ENCODE measurements at places on chromosomes 2 and 18.

- DNase-seq: no peak
Measured at GRCh38 chr2:69291721-69292120, 95.3 kb downstream of the GFPT1 start.

DNA sequence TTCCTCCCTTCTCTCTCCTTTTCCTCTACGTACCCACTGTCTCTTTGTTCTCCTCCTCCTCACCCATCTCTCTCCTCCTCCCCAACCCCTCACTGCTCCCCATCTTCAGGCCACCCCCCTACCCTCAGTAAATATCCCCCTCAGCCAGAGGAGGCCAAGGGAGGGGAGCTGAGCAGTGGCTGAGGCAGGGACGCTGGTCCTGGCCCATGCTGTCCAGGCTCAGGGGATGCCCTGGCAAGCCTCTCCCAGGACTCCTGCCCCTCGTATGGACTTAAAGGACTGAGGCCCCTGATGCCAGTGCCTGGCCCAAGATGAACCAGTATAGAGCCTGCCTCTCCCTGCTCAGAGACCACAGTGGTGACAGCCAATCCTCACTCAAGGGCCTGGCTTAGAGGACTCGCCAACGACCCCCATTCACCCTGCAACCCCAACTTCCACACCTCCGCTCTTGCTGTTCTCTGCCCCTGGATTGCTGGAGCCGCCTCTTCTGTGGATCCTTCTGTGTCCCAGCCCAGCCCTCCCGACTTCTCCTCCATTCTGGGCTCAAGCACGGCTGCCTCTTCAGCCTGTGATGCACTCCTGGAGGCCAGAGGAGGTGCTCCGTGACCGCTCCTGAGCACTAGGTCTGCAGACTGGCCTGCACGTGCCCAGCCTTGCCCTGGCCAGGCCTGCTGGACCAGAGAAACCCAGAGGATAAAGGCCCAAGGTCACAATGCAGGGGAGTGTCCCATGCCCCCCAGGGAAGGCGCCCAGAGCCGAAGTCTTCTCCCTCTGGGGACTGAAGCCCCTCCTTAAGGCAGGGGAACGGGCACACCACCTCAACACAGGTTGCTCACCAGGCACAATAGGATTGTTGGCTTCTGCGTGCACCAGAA lies 9.5 kb upstream of the DUSP2 start:
- no peak for DNase-seq

DNA sequence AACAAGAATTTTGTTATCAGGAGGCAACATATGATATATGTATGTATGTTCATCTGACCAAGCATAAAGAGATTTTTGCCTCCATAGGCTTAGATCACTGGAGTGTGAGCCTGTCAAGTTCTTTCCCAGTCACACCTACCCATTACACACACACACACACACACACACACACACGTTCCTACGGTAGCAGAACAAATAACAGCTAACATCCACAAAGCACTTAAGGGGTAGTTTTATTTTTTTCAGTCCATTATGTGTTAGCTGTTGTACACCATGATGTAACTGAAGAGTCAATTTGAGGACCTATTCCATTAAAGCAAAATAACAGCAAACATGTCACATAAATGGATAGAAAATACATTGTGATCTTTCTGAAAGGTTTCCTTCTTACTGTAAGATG lies 39.5 kb downstream of the UGP2 start:
- no peak for DNase-seq

DNA sequence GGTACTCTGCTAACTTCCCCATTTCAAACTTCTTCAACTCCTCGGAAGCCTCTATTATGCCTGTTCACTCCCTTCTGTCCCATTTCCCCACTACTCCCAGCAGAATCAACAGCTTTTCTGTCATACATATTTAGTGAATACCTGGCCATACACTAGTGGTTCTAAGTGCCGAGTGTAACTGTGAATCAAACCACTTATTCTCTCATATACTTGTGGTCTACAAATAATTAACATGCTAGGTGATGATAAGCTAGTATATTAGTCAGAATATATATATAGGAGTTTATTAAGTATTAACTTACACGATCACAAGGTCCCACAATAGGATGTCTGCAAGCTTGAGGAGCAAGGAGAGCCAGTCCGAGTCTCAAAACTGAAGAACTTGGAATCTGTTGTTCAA lies 150.7 kb downstream of the CCDC102B start:
- DNase-seq: no peak

DNA sequence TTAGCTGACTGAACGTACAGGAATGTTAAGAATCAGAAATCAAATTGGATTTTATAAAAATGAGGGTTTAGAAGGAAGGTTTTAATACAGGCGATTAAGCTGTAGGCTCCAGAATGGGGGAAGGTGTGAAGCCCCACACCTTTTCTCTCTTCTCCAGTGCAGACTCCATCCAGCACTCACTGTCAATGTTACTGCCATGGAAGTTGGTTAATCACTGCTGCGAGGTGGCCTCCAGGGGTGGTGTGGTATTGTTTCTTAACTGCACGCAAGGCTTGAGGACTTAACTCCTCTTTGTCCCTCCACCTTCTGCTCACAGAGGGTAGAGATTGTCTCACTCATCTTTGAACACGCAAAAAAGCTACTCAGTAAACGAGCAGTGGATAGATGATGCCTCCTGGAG lies 26.9 kb upstream of the YWHAQ start:
- DNase-seq: no peak

- no peak for DNase-seq
Measured at GRCh38 chr2:173394091-173394974, 39.7 kb downstream of the CDCA7 start.

DNA sequence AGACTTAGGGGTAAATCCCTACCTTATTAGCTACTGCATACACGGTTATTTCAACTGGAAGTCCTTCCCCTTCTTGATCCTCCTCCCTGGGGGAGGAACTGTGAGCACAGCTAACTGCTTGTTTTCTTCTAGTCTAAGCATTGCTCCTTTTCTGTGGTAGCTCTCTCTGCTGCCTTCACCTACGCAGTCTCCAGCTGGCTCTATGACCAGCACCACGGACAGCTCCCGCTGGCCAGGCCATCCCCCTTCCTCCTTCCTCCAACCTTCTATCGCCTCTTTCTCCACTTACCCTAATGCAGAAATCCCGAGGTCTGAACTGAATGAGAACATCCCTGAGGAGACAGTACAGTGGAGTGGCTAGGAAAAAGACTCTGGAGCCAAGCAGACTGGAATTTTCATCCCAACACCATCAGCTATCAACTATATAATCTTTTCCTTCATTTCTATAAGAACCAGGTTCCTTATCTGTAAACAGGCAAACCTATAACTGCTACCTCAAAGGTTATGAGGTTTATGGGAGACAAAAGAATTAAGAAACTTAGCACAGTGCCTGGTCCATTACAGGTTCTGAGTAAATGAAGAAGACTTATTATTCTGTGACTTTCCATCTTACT lies 4.7 kb upstream of the CFAP65 start:
- DNase-seq: no peak

DNA sequence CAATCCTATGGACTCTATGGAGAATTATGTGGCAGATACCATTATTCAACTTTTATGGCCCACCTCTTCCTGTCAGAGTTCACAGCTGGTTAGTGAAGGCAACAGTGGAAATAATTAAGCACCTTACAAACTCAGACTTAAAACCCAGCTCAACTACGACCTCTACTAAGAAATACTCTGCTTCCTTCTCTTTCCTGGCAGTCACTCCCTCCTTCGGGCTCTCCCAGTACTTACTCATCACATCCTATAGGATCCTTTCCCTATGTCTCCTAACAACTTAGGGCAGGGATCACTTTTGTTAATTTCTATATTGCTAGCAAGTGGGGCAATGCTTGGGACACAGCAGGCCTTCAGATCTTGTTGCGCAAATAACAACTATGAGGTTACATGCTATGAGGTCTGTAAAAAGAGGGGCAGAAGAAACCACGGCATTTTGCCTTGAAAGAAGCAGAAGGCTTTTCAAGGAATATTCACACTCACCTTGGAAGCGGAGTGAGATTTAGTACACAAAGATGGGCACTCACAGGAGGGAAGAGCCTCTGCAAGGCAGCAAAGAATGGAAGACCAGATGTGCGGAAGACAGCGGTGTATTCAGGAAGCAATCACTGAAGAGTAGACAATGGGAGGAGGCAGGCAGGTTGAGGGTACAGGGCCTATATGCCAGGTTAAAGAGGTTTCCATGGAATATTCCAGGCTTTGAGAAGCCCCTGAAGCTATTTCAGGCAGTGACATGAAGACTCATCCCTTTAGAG lies 2.1 kb downstream of the STK39 start:
- no peak for DNase-seq

- DNase-seq: no peak
Measured at GRCh38 chr2:232385660-232386489, 7.3 kb downstream of the ALPP start.

DNA sequence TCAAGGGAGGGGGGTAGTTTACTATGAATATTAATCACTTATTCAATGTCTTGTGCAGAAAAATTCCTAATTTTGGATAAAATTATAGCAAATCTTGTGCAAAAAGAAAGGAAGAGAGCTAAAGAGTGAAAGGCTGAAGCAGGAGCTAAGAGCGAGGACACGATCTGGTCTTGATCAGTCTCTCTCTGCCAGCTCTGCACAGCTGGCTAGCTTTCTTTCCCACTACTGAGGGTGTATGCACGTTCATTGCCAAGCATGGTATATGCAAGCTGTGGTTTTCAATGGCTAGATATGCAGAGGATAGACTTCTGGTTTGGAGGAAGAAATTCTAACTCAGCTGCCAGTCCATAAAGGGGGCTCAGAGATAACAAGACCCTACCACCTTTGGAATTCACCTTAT lies 297.3 kb downstream of the CYRIA start:
- no peak for DNase-seq

DNA sequence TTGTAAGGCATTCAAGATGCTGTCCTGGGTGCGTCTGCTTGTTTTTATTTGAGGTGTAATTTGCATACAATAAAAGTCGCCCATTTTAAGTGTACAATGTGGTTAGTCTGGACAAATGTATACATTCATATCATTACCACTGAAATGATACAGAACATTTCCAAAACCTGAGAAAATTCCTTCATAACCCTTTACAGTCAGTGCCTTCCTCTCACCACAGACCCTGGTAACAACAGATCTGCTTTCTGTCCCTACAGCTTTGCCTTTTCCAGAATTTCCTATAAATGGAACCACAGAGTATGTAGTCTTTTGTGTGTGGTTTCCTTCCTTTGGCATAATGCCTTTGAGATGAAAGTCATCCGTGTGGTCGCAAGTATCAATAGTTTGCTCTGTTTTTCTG lies 45.8 kb upstream of the NFU1 start:
- DNase-seq: no peak

DNA sequence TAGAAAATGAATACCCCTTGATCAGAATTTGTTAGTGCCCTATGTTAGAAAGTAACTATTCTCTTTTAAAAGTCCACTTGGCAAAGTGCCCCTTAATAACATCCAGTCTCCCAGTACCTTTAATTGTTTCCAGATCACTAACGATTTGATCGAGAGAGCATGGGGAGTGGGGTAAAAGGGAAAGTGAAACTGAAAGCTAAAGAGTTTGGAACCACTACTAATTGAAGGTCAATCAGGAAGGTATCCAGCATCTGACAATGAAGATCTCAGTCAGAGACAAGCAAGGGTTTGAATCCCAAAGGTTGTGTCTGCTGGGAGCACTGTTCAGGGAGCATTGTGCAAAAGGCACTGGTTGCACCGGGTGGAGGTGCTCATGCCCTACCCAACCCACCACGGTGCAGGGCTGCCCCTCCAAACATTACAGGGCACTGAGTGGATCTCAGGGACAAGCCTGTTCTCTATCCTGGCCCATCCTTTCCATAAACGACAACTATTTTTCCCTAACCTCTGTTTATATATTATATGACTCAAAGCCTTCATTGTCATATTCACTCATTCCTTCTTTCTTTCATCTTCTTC lies 14.6 kb upstream of the RIT2 start:
- no peak for DNase-seq

DNA sequence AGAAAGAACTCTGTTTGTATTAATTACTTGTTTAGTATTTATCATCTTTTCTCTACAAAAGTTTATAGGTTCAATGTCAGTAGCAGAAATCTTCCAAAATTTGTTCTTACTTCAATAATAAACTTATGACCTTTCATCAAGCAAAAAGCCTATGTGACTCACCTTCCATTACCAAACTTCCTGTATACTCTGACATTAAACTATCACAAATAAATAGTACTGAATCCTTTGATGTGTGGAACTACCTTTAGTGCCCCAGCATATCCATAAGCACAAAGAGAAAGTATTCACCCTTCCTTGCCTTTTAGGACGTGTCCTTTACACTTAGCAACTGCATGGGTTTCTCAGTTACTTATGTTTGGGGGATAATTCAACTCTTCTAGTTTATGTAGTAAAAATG lies 166.0 kb downstream of the EHBP1 start:
- no peak for DNase-seq

GRCh38 chr2:72155737-72156136 lies 8.1 kb upstream of the CYP26B1 start:
- DNase-seq: no peak

- no peak for DNase-seq
Measured at GRCh38 chr2:203361922-203362321, 33.7 kb downstream of the ABI2 start.

DNA sequence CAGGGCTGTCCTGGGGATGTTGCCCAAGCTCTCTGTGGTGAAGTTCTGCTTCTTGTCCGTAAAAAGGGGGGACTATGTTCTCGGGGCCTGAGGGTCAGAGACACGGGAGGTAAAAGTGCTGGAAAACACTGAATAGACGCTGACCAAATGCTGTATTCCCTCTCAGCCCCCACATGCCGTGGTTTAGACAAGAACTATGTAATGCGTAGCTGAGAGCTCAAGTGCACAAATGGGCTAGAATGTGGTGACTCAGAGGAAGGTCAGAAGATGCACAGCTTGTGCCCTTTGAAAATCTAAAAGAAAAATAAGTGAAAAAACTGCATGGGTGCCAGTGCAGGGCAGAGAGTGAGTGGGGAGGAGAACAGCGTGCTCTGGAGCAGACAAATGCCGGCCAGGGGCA lies 80.3 kb upstream of the MAP4K4 start:
- DNase-seq: no peak

- DNase-seq: no peak
Measured at GRCh38 chr2:115161081-115161770, 718.8 kb downstream of the DPP10 start.

GRCh38 chr2:96604104-96604503 lies 34.0 kb downstream of the KANSL3 start:
- DNase-seq: no peak

DNA sequence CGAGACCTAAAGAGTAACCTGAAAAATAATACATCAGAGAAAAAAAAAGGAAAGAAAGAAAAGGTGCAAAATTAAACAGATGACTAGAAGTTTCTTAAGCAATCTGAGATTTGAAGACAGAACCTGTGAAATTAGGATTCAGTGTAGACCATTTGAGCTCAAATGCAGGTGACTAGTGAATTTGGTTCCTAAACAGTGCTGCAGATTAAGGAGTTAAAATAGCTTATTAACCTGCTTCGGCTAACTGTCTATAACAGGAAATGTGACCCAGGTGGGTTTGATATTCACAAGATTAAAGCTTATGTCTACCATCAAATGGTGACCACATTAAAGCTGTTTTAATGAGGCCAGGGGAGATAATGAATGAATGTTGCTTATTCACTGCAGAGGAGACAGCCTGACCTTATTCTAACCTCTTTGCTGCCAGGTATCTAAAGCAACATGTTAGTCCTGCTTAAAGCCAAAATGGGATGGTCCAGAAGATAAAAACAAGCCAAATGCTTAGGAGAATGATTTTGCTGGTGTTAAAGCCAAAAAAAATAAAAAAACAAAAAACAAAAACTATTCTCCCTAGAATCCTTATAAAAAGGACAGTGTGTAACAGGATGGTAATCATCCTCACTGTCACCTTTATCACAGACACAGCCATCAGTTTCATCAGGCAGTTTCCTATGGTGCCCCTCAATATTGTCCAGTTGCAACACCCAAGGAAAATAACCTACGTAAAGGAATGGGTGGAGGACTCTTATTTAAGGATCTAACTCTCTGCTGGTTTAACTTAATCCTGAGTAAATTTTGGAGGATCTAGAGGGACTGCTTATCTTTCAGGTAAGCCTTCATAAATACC lies 769.0 kb upstream of the ZEB2 start:
- no peak for DNase-seq
